ENCODE measurements at places on chromosomes 1 and 21.
A peak's percentile ranks its signal among the peaks of the same experiment; 100 is the strongest.

DNA sequence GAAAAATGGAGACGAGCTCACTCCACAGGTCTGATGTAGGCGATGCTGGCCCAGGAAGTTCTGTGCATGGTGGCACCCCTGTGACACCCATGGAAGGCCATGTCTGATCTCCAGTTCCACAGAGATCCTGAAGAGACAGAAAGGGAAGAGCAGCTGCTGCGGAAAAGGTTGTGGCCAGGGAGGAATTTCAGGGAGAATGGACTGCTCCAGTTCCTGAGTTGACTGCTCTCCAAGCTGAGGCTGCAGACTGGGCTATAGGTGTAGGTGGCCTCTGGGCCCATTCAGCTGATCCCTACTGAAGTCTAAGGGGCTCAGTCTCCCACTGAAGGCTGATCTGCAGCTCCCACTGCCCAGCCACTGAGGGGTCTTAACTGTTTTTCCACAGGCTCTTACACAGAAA lies 89.2 kb downstream of the ETS2 start:
- DNase-seq = no peak

DNA sequence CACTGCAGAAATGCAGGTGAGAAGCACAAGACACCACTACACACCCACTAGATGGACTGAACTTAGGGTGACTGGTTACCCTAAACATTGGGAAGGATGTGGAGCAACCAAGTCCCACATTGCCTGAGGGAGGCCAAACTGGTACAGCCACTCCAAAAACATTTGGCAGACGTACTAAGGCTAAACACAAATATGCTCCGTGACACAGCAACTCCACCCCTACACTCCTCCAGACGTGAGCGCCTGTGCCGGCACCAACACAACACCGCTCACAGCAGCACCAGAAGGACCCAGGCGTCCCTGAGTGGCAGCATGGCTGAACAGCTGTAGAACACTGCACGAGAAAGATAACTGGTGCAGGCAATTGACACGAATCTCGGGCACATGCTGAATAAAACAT lies 14.7 kb downstream of the PTTG1IP start:
- DNase-seq = no peak

GRCh38 chr21:25813917-25814316 lies 79.1 kb downstream of the GABPA start:
- DNase-seq = no peak

- DNase-seq = no peak
Measured at GRCh38 chr1:182968836-182969734, 16.1 kb upstream of the SHCBP1L start.

DNA sequence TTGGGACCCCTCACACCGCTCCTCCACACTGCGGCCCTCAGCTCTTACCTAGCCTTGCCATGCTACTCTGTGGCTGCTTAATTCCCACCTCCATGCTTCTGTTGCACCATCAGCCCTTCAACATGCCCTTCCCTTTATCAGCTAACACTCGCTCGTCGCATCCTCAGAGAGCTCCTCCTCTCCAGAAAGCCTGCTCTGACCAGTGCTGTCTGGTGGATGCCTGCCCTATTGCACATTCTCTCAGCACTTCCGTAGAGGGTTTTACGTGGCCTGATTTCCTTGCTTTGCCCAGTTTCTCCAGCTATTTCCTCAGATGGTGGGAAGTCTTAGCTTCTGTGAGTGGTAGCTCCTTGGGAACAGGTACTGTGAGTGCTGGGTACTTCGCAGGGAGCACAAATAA lies 10.3 kb upstream of the LAD1 start:
- DNase-seq = no peak

- no peak for DNase-seq
Measured at GRCh38 chr1:16047791-16048475, 4.4 kb downstream of the CLCNKB start.

DNA sequence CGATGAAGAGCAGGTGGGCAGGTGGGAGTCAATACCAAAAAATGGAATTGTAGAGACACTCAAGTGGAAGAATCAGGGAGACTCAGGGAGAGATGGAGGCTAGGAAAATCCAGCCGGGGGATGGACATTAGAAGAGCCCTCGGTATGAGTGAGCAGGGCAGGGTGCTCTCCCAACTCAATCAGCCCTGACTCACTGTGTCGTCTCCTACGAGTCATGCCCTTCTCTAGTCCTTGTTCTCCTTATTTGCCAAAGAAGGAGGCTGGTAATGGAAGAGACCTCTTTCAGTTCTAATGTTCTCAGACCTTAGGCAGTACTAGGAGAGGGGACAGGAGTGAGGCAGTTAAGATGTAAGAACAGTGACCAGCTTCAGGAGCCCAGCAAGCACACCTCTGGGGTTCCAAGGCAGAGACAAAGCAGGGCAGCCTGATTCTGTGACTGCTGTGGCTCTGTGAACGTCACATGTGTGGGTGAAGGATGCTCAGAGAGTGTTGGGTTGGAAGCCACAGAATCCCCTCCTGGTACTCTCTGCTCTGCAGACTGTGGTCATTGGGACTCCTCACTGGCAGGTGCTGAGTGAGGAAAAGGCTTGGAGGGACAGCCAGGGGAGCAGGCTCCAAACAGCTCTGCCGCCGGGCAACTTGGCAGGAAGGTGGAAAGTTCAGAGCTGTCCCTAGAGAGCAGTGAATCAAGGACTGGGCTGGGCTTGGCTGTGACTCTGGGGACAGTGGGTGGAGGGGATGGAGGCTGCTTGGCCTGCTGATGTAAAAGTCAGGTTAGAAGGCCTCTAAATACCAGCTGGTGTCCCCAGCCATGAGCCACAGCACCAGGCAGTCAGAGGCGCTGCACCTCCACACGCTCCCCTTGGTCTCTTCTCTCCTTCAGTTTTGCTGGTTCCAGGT lies 11.1 kb upstream of the GJA5 start:
- DNase-seq = no peak

DNA sequence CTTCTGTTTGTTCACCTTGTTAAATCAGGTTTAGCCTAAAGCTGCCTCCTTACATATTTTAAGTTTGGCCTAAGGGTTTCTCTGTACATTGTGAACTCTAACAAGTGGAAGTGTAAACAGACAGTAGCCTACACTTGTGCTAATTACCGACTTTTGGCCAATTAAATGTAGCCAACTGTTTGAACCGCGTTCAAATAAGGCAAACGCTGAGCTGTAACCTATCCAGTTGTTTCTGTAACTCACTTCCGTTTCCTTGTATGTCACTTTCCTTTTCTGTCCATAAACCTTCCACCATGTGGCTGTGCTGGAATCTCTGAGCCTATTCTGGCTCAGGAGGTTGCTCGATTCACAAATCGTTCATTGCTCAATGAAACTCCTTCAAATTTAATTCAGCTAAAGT lies 8.0 kb upstream of the FCAMR start:
- DNase-seq = no peak

GRCh38 chr1:6794164-6794563 lies 8.9 kb downstream of the CAMTA1 start:
- peak; percentile 26 for DNase-seq

DNA sequence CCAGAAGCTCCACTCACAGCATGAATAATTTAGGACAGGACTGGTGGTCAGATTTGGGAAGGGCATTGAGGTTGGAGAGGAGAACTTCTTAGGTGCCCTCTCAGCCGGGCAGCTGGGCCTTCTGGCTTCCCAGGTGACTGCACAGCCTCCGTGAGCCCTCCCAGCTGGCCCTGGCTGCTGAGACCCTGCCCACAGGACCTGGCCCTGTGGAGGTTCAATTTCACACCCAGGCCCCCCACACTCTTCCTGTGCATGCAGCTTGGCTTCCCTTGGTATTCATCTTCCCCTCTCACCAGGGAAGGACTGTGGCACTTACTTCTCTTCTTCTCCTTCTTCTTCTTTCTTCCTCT lies 50.6 kb downstream of the NDUFS5 start:
- DNase-seq = no peak

DNA sequence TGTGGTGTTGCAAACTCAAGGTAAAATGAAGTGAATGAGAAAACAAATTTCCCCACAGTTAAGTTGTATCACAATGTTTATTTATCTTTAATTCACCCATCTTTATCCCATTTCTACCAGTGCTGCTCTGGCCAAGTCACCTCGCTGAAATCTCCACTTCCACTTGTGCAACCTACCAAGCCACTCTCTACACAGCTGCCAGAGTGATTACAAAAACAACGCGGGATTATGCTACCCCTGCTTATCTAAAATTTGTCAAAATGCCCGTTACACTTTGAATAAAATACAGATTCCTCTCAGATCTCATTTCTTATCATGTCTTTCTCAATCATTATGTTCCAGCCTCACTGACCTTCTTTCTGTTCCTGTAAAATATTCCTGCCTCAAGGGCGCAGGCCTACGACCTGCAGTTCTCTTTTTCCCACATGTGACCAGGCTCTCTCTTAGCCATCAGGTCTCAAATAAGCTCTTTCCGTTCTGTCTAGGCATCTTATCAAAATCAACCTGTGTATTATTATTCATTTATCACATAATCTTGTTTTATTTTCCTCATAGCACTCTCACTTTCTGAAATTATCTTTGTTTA lies 95.6 kb downstream of the NTMT2 start:
- no peak for DNase-seq

- DNase-seq = no peak
Measured at GRCh38 chr1:23555270-23555985, 3.9 kb downstream of the ID3 start.

GRCh38 chr21:24583473-24583872 lies 1023.8 kb downstream of the MRPL39 start:
- no peak for DNase-seq

DNA sequence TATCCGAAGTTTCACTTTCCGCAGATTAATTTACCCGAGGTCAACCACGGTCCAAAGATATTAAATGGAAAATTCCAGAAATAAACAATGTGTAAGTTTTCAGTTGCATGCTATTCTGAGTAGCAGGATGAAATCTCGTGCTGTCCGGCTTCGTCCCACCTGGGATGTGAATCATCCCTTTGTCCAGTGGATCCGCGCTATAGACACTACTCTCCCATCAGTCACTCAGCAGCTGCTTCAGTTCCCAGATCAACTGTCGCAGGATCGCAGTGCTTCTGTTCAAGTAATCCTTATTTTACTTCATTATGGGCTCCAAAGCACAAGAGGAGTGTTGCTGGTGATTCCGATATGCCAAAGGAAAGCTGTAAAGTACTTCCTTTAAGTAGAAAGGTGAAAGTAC lies 8.3 kb upstream of the LRP8 start:
- DNase-seq = no peak

- DNase-seq = no peak
Measured at GRCh38 chr1:209434066-209434465, 149.4 kb upstream of the CAMK1G start.

- no peak for DNase-seq
Measured at GRCh38 chr21:36109868-36110267, 25.0 kb upstream of the CBR3 start.

- DNase-seq = no peak
Measured at GRCh38 chr1:24558902-24559791, 3.3 kb downstream of the NCMAP start.

- no peak for DNase-seq
Measured at GRCh38 chr21:43306911-43307676, 119.8 kb downstream of the SIK1 start.

DNA sequence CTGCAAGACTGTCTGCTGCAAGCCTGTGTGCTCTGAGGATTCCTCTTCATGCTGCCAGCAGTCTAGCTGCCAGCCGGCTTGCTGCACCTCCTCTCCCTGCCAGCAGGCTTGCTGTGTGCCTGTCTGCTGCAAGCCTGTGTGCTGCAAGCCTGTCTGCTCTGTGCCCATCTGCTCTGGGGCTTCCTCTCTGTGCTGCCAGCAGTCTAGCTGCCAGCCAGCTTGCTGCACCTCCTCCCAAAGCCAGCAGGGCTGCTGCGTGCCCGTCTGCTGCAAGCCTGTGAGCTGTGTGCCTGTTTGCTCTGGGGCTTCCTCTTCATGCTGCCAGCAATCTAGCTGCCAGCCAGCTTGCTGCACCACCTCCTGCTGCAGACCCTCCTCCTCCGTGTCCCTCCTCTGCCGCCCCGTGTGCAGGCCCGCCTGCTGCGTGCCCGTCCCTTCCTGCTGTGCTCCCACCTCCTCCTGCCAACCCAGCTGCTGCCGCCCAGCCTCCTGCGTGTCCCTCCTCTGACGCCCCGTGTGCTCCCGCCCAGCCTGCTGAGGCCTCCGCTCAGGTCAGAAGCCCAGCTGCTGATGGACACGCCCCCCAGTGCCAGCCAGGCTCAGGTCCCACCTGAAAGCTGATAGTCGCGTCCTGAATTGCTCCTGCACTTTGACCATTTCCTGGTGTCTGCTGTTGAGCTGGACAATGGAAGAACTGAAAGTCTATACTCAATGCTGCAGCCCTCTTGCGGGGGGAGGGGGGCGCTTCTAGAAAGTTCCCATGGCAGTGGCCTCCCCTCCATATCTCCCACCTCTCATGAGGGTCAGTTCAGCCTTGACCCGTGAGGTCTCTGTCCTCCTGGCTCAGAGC lies 1.2 kb downstream of the KRTAP10-4 start:
- no peak for DNase-seq

DNA sequence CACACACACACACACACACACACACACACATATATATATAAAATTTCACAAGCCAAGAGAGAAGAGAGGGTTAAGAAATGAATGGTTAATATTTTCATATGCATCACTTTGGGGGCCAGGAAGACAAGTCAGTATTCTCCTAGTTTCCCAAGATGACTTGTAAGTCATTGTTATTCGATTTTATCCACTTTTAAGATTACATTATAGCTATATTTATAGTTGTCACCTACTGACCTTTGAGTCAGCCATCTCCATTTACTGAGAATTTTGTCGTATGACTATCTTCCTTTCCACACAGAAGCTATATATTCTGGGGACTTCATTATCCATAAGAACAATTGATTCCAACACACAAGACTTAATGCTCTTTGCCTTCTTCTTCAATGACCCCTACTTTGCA lies 8.9 kb downstream of the LYST start:
- DNase-seq = no peak

- no peak for DNase-seq
Measured at GRCh38 chr21:45826676-45827301, 154.8 kb upstream of the COL6A1 start.

DNA sequence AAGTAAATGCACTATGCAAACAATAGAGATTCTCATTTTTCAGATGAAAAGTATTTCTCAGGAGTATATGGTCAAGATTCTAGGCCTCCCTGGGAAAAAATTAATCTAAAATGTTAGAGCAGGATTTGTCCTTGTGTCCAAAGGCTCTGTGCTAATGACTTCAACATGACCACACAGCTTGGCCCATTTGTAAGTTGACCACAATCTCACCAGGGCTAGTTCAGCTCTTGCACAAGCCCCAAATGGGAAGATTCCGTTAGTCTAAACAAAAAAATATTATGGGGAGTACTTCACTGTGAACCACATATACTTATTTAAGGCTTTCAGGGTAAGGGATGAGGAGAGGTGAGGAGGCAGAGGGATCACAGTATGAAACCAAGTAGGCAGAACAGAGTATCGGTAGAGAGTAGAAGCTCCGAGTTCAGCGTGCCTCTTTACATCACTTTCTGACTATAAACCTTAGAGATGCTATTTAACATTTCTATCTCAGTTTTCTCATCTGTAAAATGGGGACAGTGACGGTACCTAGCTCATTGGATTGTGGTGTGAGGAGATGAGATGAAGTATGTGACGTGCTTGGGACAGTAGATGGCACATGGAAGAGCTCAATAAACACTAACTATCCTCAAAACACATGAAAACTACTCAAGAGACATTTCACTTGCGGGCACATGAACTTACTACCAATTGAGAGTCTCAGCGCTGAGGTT lies 37.8 kb upstream of the CTTNBP2NL start:
- DNase-seq = no peak

- DNase-seq = no peak
Measured at GRCh38 chr1:17624611-17625233, 85.2 kb downstream of the ARHGEF10L start.

- no peak for DNase-seq
Measured at GRCh38 chr1:6599141-6599975, 3.3 kb downstream of the KLHL21 start.

All from AG04449 (cell line).